ENCODE measurements at places on chromosomes 4 and X.

DNA sequence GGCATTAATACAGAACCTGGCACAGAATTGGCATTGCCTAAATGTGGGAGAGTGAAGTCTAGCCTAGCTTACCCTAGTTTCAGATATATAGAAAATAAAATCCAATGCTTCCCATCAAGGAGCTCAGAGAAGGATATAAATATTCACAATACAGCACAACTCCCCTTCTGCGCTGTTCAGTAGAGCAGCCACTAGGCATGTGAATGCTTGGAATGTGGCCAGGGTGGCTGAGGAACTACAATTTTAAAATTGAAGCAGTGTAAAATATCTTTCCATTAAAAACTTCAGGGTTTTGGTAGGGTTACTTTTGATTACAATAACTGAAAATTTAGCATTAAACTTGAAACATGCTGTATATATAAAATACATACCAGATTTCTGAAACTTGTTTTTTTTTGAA, 19.5 kb downstream of the ZNF518B start:
- DNase-seq = no peak

DNA sequence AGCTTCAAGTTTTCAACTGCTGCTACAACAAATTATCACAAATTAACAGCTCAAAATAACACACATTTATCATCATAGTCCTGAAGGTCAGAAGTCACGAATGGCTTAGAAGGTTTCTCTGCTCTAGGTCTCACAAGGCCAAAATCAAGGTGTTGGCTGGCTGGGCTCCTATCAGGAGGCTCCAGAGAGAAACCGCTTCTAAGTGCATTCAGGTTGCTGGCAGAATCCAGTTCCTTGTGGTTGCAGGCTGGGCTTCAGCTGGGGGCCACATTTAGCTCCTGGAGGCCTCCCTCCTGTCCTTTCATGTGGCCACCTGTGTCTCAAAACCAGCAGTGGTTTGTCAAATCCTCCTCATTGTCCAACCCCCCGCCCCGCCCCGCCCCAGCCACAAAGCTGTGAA, 15.4 kb downstream of the MRFAP1 start:
- DNase-seq = no peak

GRCh38 chr4:143581331-143581946, 67.9 kb downstream of the SMARCA5 start:
- DNase-seq = peak; percentile 3

DNA sequence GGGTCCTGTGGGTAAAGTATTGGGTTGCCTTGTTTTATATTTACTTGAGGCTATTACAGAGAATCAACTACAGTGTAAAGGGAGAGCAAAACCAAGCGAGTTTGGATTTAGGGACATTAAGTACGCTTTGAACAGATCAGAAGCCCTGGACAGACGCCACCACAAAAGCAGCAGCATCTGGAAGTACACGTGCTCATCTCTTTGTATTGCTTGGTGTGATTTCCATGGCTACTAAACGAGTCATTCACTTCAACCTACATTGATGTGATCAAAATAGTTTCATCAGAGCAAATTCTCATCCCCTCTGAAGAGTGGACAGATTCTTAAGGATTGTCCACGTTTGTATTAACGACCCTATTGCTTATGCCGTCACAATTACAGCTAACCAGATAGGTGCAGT, 85.1 kb downstream of the SORBS2 start:
- DNase-seq = peak; percentile 54

- DNase-seq = no peak
Measured at GRCh38 chr4:8250227-8250626, 19.3 kb upstream of the HTRA3 start.

Measured in NCI-H1092 (cell line).